ENCODE measurements at places on chromosomes 13 and 19. TPM values are rescaled to one million over a fixed set of nuclear protein-coding genes. Genes with fewer than 3 reads are reported as not detected.

DNA sequence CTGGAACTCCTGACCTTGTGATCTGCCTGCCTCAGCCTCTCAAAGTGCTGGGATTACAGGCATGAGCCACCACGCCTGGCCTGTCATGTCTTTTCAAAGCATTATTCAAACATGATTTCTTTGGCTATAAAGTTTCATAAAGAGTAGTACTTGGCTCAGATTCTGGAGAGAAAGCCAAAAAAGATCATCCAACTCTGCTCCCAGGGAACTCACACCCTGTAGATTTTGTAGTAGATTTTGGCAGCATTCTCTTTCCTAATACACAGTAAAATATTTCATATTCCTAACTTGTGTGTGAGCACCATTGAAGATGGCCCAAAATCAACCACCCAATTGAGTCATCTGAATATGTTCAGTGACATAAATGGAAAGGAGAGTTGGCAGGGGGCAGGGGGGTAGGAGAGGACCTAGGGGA, 48.4 kb downstream of the CAB39L start:
- DNase-seq = no peak

DNA sequence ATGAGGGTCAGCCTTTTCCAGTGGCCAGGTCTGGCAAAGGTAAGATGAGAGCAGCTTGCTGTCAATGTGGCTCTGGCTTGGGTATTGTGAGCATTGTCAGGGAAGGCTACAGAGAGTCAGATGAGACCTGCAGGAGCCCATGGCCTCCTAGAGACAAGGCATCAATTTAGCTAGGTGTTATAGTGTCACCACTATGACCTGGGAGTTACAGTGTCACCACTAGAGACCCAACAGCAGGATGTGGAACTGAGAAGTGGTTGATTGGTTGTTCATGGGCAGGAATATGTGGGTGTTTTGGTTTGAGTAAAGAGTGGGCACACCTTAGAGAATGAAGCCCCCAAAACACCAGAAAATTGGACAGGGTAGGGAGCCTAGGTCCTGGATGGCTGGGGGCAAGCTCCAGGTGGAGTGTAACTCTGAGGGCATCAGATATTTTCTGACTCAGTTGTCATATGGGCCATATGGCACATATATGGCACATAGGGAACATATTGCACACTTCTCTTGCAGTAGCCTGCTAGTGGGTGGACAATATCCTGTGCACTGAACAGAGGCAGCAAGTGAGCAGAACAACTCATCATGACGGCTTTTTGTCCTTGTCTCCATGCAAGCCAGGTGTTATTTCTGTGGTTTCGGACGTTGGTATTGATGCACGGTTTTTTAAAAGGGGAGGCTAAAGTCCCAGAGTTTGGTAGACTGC, 46.3 kb upstream of the CEACAM21 start:
- no peak for DNase-seq

DNA sequence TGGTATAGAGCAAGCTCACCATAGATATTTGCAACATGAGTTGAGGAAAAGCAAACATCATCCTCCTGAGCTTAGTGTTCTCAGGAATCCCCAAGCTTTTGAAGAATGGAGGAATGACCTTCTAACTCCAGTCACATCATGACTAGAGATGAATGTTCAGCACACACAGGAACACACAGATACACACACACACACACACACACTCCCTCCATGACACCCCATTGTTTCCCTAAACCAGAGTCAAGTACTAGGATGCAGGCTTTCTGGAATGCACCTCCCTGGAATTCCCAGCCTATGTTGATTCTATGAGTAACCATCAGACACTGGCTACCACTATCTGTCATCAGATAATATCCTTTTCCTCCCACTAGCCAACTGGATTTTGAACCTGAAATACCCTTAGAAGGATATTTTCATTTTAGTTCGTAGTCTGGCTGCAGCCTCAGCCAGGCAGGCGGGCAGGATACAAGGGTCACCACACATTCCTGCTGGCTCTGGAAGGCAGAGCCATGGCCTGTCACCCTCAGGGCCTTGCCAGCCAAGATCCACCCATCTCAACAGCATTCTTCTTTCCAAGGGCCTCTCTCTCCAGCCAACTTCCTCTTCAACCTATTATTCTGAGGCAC, 162.4 kb downstream of the FOXO1 start:
- DNase-seq = no peak

- DNase-seq = no peak
Observed at GRCh38 chr13:73300718-73301425, 242.1 kb downstream of the KLF5 start.

DNA sequence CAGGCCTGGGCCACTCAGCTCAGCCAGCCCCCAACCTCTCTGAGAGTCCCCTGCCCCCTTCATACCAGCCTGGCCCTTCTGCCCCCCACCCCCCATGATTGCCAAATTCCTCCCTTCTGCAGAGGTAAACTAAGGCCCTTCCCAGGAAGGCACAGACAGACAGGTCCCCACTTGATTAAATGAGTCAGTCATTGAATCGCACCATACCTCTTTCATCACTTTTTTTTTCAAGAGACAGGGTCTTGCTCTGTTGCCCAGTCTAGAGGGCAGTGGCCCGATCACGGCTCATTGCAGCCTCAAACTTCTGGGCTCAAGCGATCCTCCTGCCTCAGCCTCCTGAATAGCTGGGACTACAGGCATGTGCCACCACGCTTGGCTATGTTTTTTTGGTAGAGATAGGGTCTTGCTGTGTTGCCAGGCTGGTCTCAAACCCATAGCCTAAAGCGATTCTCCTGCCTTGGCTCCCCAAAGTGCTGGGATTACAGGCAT, 6.0 kb downstream of the PODNL1 start:
- DNase-seq = no peak

GRCh38 chr19:16398530-16399249, 73.1 kb downstream of the EPS15L1 start:
- DNase-seq = no peak

DNA sequence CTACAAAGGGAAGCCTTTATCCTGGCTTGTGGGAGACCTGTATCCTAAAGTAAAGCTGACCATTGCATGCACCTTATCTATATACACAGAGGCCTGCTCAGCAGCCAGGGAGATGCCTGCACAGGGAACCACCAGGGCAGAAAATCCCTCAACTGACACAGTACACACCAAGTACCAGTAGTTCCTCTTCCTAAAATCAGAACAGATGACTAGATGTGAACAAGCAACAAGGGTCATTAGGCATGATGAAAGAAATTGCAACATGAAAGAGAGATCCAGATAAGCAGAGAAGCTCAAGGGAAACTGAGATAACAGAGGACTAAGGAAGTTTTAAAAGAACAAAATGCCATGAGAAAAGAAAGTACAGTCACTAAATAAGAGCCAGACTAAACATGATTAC, 39.7 kb upstream of the SLC7A9 start:
- DNase-seq = no peak

- no peak for DNase-seq
Observed at GRCh38 chr19:2579678-2580280, 103.9 kb downstream of the GADD45B start.

GRCh38 chr19:1470305-1471009, 8.6 kb downstream of the C19orf25 start:
- DNase-seq = no peak

DNA sequence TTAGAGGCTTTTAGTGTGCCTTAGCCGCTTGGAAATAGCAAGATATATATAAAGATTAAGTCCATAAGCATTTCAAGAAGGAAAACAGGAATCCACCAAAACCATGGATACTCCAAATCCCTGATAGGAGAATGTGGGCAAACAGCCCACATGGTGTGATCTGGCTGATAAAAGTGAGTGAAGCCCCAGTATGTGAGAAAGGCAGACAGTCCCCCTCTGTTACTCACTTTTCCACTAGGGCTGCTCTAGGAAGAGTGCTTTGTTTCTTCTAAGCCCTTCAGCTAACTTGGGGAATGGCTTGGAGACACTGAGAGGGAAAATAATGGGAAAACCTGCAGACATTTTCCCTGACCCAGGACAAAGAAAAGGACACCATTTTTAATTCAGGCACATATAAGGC, 802.3 kb upstream of the PRR20A start:
- DNase-seq = no peak

NLRP11 gene
- polyA plus RNA-seq = not detected

CEBPG gene
- polyA plus RNA-seq = 14.8 TPM

TTC9B gene
- not detected for polyA plus RNA-seq

- no peak for DNase-seq
Observed at GRCh38 chr19:30722186-30722585, 350.0 kb downstream of the ZNF536 start.

DNA sequence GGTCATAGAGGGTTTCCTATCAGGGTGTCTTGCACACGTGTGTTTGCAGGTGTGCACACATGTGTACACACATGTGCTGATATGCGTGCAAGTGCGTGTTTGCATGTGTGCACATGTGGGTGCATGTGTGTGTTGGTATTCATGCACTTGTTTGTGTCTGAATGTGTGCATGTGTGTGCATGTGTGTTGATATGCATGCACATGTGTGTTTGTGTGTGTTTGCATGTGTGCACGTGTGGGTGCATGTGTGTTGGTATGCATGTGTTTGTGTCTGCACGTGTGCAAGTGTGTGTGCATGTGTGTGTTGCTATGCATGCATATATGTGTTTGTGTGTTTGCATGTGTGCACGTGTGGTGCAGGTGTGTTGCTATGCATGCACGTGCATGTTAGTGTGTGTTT, 150.5 kb downstream of the SOX1 start:
- DNase-seq = no peak

- no peak for DNase-seq
Observed at GRCh38 chr19:3142292-3142670, 6.4 kb downstream of the GNA15 start.

MCEMP1 gene
- polyA plus RNA-seq = not detected
